ENCODE measurements at places on chromosomes 16 and 17.

DNA sequence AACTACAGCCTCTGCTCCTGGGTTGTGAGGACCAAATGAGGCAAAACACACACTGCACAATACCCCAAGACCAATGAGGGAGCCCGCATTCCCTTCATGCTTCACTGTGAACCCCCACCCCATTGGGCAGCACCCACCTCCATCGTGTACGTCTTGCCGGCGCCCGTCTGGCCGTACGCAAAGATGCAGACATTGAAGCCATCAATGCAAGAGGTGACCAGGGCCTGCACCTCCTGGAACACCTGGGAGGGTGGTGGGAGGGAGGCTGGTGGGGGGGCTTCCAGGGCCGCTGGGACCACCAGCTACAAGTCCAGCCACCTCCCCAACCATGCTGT is 28.4 kb downstream of the KATNB1 start:
- DNase-seq: no peak

- DNase-seq: no peak
Observed at GRCh38 chr17:48463526-48463925, 33.5 kb upstream of the SKAP1 start.

DNA sequence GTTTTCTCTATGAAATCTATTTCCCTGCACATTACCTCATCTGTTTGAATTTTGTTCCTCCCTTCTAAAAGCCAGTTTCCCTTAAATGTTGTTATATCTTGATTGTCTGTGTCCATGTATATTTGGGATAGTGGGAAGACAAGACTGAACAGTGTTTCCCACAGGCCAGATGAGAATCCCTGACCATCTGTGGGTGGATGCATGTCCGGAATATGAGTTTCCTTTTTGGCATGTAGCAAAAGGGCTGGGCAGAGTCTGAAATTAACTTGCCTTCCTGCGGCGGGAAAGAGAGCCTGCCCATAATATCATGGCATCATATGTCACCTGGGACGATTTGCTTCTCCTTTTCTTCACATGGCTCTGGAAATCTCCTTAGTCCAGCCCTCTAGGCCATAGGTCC is 385.8 kb upstream of the MAF start:
- no peak for DNase-seq

GRCh38 chr16:84511180-84511800 is 6.8 kb upstream of the MEAK7 start:
- DNase-seq: peak; percentile 73

DNA sequence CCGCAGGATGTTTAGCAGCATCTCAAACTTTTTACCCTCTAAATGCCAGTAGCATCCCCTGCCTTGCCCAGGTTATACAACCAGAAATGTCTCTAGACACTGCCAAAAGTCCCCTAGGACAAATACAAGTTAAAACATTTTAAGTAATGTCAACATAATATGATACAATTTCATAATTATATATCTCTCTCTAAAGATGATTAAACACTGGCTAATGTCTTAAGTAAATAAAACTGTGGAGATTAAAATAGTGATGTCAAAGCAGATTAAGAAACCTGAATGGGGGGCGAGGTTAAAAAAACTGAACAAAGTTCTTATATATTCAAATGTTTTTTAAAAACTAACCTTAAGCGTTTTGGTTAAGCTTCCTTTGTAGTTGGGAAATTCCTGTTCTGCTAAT is 62.1 kb downstream of the CFDP1 start:
- DNase-seq: no peak

GRCh38 chr17:36939052-36939801 is 2.0 kb downstream of the LHX1 start:
- no peak for DNase-seq

GRCh38 chr16:86625029-86625428 is 46.7 kb downstream of the FOXL1 start:
- DNase-seq: no peak

GRCh38 chr16:50491516-50491915 is 56.7 kb upstream of the NKD1 start:
- no peak for DNase-seq

- no peak for DNase-seq
Observed at GRCh38 chr17:10651927-10652326, 5.2 kb downstream of the MYH3 start.

DNA sequence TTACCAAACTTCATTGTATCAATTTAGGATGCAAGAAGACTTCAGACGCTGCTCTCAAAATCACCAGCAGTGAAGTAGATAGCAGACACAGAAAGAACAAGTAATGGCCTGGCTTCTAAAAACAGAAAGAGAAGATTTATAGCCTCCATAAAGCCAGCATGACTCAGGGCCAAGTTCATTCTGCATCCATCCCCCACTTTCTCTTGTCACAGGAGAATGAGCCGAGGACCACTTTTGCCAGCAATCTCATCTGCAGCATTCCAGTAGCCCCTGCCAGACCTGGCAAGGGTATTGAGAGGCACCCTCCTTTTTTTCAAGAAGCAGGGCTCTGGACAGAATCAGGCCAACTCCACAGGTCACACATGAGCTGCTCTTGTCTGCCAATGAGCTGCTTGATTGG is 355.4 kb upstream of the SOX9 start:
- DNase-seq: no peak

- no peak for DNase-seq
Observed at GRCh38 chr17:55168958-55169687, 95.6 kb upstream of the HLF start.

GRCh38 chr16:709566-710499 is 4.2 kb upstream of the FBXL16 start:
- DNase-seq: no peak

DNA sequence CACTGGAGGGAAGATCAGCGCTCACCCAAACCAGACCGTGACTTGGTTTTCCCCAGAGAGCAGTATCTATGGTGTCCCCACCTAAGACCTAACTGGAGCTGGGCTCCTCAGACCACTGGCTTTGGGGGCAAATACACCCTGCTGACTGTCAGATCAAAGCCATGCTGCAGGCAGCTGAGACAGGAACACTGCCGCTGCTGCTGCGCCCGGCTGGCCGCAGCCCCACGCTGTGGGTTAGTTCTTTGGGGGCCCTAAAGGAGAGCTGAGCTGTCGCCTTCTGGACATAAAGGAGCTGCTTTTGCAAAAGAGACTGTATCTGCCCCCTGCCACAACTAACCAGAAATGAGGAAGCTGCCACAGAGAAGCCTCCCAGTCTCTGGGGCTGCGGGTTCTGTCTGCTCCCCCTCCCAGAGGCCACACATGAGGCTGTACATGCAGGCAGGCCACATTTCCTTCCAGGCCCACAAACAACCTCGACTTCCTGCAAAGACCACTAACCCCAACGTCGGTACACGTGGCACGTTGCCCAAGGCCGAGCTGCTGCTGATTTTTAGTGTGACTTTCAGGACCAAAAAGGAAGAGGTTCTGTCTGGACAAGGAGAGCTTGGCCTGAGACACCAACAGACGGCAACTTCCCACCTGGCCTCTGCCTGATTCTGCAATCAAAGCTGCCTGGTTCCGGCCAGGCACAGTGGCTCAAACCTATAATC is 18.2 kb upstream of the ABR start:
- peak; percentile 80 for DNase-seq

Data from AML-193 (cell line).